Right renal pelvis (tissue), 4 donors: ENCODE measurements at places on chromosomes 2 and 18.

DNA sequence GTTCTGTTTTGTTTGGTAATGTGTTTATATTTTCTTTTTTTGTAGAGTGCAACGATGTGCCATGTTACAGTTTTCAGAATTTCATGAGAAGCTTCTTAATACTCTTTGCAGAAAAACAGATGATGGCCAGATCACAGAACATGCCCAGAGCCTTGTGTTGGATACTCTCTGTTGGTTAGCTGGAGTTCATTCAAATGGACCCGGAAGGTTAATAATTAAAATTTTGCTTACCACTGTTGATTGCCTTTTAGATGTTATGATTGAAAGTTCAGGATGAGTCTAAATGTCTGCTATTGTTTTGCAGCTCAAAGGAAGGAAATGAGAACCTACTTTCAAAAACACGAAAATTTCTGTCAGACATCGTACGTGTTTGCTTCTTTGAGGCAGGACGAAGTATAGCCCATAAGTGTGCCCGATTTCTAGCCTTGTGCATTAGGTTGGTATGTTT is 85.2 kb downstream of the BIRC6 start:
- no peak for DNase-seq

- no peak for DNase-seq
These were observed 66.9 kb upstream of the NCKAP5 start for GRCh38 chr2:133635131-133635530.

DNA sequence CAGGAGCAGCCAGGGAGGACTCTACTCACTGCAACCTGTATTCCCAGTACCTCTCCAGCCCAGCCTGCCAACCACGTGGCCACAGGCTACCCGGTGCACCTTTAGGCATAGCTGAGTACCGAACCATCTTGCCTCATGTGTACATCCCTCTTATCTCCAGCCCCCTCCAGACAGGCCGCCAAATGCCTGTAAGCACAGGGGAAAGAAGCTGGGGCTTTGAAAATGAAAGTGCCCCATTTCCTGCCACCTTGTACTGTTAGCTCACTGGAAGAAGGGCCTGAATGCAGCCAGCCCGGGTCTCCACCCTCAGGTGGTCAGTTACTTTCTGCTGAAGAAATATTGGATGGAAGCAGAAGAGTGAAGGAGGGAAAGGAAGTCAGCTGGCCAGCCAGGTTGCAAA is 27.2 kb upstream of the RFX8 start:
- no peak for DNase-seq

- no peak for DNase-seq
These were observed 1744.3 kb upstream of the PIK3C3 start for GRCh38 chr18:40210696-40211095.

DNA sequence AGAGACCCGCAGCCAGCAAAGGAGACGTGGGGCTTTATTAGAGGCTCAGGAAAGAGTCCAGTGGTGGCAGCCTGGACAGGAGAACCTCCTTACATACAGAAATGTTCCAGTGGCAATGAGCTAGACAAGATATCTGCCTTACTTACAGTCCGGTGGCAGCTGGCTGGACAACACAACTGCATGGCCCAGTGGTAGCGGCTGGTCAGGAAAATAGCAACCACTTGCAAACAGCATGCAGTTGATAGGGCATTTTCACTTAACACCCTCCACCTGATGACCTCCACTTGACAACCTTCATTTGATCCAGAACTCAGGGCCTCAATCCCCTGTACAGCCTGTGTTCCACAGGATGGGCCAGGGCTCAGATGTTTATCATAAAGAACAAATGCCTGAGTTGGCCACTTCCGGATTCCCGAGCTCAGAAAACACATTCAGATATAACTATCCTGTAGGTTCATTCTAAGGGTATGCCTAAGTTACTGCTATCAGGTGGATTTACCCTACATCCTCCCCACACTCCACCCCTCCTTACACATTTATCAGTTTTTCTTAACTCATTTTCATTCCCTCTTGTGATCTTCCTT is 63.3 kb upstream of the ITPRID2 start:
- DNase-seq, result no peak

GRCh38 chr2:59693231-59693959 is 860.1 kb downstream of the BCL11A start:
- no peak for DNase-seq

GRCh38 chr2:30366199-30366691 is 80.8 kb upstream of the LCLAT1 start:
- no peak for DNase-seq

- no peak for DNase-seq
These were observed 184.2 kb downstream of the RND3 start for GRCh38 chr2:150303281-150303680.

DNA sequence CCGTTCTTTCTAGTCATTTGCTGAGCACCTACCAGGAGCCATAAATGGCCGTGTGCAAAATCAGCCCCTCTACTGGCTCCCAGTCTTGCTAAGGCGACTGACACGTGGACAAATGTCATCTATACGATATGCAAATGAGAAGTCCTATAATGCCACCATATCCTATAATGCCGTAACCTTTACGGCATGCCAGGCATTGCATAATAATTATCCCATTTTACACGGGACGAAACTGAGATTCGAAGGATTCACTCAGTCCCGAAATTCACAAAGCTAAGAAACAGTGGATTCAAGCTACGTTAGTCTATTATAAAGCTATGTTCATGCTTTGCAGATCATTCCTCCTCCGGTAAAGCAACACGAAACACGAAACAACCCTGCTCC is 34.1 kb upstream of the RNF149 start:
- no peak for DNase-seq

GRCh38 chr2:237571551-237571950 is 5.2 kb downstream of the PRLH start:
- DNase-seq, result no peak

DNA sequence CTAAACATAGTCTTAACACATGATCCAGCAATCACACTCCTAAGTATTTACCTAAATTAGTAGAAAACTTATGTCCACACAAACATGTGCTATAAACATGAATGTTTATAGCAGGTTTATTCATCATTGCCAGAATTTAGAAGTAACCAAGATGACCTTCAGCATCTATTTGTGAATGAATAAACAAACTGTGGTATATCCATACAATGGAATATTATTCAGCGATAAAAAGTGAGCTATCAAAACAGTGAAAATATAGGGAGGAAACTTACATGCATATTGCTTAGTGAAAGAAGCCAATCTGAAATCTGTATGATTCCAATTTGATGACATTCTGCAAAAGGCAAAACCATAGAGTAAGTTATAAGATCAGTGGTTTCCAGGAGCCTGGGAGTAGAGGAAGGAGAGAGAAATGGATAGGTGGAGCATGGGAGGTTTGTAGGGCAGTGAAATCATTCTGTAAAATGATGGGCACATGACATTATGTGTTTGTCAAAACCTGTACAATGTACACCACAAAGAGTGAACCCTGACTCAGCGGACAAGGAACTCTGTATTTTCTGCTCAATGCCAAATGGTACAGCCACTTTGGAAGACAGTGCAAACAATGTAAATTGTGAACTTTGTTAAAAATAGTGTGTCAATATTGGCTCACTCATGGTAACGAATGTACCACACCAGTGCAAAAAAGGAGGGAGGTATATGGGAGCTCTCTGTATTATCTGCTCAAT is 61.9 kb upstream of the IGFBP2 start:
- DNase-seq, result no peak

GRCh38 chr2:46229134-46230063 is 67.8 kb upstream of the EPAS1 start:
- DNase-seq, result no peak

- no peak for DNase-seq
These were observed 300.6 kb downstream of the EIPR1 start for GRCh38 chr2:3076848-3077642.

DNA sequence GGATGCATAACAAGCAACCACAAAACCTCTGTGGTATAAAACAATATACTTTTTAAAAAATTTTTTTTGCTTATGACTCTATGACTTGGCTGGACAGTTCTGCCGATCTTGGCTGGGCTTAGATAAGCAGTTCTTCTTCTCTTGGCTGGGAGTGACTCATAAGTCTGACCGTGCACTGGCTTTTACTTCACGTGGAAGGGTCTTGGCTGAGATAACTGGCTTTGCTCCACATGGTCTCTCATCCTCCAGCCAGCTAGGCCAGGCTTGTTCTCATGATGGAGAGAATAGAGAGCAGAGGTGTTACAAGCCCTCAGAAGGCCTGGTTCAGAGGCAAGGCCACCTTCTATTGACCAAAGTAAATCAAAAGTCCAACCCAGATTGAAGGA is 178.9 kb upstream of the SERPINE2 start:
- no peak for DNase-seq

GRCh38 chr2:207240649-207241048 is 74.9 kb upstream of the KLF7 start:
- DNase-seq, result no peak

- DNase-seq, result no peak
These were observed 3.1 kb downstream of the GYPC start for GRCh38 chr2:126658905-126659561.

DNA sequence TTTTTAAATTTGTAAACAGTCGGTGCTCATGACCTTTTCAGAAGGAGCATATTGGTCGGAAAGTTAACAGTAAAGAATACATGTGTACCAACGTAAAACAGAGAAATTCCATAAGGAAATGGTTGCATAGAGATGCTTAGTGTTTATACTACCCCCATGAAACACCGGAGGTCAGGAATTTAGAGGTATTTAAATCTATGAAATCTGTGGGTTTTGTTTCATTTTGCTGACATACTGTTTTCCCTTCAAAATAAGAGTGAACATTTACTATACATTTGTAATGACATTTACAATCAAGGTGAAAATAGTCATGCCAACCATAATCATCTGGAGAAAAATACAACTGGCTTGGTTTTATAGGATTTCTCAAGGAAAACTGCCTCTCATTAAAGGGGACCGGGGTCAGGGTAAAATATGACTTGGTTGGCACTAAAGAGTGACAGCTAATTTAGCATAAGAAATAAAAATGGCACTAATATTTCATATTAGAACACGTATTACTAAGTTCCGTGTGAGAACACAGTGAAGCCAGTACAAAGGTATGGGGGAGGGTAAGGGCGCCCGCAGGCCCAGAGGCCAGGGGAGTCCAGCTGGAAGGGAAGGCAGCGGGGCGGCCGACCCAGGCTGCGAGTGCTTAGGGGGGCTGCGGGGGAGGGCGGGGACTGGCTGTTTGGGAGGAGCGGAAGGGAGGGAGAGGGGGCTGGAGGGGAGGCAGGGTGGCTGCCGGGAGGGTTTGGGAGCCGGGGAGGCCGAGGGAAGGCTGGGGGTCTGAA is 1.1 kb upstream of the RNU4ATAC start:
- no peak for DNase-seq

- no peak for DNase-seq
These were observed 25.2 kb downstream of the B3GNT2 start for GRCh38 chr2:62221141-62221540.

GRCh38 chr18:46719388-46719787 is 37.5 kb downstream of the ST8SIA5 start:
- no peak for DNase-seq

DNA sequence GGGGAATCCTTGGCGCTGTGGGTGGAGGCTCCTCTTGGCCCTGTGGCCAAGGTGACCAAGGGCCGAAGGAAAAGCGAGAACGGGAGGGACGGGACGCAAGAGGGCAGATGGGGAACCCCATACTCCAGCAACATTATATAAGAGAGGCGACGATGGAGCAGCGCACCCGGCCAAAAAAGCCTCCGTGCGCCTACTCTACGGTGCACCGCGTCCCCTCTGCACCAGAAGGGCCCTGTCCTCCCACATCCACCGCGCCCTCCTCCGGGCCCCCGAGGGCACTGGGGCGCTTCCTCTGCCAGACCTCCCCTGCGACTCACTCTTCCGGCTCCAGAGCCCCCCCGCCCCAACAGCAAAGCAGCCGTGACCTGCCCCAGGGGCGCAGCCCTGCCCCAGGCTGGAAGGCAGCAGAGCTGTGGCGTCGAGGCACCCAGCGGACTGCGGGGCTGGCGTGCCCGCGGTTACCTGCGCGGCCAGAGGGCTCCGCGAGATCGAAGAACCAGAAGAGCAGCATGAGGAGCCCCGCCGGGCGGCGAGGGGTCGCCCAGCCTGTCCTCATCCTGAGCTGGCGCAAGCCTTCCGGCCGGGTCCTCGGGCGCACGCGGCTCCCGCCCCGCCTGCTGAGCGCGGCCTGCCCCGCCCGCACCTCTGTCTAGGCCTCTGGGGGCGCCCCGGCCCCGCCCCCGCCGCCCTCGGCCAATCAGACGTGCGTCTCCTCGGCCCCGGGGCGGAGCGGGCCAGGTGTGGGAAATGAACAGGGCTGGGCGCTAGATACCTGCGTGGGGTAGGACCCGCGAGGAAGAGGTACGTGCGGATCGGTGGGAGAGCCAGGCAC is 106.3 kb upstream of the CD302 start:
- DNase-seq, result peak; percentile 29

GRCh38 chr2:166017208-166017607 is 63.6 kb upstream of the TTC21B start:
- no peak for DNase-seq

DNA sequence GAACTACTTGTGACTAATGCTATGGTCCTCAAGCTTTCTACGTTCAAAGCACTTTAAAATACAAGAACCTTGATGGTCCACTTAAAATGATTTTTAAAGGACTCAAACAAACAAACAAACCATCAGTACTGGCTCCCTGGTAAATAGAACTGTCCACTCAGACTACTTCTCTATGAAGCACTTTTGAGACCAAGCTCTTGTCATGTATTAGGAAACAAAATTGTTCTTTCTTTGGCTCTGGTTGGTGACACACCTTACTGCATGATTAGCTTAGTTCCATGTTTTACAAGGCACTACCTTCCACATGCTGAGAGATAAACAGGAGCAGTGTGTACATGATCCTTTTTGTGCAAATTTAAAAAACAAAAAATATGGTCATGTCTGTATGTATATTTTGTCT is 19.7 kb downstream of the DARS1 start:
- DNase-seq, result no peak

DNA sequence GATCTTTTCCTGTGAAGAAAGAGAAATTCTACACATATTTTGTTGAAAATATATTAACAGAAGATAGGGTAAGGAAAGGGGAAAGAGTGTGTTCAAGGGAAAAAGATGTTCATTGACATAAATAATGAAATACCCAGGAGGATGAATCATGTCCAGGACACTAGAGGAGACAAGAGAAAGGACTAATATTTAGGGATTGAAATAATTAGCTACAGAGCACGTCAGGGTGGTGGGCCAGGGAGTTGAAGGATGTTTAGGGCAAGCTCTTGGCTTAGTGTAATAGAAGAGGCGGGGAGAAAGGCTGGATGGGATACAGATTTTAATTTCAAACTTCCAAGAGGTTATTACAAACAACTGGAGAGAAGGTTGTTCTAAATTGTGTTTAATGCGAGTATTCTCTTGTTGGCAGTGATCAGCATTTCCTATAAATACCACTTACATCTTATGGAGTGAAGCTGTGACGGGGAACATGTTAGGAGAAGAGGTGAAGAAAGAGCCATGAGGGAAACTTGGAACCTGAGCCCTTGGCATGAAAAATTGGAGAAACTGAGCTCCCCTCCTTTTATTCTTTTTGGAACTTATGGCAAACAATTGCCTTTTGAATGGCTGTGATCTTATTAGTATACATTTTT is 36.6 kb upstream of the CETN1 start:
- no peak for DNase-seq

GRCh38 chr2:54566896-54567295 is 110.8 kb downstream of the SPTBN1 start:
- DNase-seq, result no peak

GRCh38 chr2:45418532-45418931 is 192.5 kb downstream of the SRBD1 start:
- no peak for DNase-seq
